ENCODE measurements at places on chromosomes 12 and 14.
A peak's percentile ranks its signal among the peaks of the same experiment; 100 is the strongest.

DNA sequence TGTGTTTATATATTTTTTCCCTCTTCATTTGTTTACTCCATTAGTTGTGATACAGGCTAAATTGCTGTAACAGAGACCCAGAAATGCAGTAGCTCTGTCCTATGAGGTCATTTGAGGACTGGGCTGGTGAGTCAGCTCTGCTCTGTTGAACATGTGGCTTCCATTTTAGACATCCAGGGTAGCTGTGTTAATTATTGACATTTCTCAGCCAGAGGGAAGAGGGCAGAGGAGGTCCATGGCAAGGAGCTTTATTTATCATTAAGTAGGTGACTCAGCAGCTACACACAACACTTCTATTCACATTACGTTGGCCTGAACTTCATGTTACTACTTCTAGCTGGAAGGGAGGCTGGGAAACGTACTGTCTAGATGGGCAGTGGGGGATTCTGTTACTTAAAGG lies 85.4 kb downstream of the PTCSC3 start:
- DNase-seq = no peak

GRCh38 chr12:121795034-121795968 lies 1.8 kb upstream of the RHOF start:
- DNase-seq = peak; percentile 81

- DNase-seq = no peak
Observed at GRCh38 chr14:101820283-101820798, 58.8 kb downstream of the PPP2R5C start.

- DNase-seq = no peak
Observed at GRCh38 chr12:7091171-7091570, 1.1 kb downstream of the C1R start.

DNA sequence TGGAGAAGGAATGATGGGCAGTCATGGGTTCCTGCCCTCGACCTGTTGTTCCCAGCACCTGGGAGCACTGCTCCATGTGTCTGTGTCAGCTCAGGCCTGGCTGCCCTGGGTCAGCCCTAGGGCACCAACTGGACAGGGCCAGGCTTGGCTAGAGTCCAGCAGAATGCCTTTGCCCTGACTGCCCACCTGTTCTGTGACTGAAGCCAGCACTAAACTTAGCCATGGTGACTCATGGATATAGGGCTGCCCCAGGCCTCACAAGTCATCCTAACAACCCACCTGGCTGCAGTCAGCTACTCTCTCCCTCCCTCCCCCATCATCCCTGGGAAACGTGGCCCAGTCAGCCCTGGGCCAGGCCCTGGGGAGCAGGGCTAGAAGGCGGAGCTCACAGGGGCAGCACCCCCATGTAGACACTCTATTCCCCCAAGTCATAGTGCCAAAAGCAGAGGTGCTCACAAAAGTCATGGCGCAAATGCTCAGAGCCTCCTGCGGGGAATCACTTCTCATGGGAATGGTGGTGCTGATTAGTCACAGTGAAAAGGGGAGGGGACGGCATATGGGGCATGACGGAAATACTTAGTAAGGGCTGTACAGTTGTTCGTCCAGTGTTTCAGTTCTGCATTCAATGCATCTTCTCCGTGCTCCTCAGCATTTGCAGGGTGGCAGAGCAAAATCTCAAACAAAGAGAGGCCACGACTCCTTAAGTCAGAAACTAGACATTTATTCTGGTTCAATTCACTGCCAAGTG lies 52.0 kb upstream of the NTF3 start:
- DNase-seq = no peak

DNA sequence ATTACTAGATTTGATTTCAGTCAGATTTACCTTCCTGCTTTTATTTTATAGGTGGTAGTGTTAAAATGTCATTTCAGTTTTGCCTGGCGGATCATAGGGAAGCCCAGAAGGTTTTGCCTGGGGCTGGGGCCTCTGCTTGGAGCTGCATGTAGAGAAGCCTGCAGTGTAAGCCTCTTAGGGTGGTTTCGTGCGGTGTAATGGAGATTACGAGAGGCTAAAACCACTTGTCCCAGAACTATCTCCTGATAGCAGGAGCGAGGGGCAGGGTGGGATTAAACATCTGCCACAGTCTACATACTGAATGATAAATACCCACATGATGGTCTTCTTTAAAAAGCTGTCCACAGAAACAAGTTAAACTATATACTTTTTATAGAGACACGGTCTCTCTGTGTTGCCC lies 35.0 kb upstream of the DICER1 start:
- no peak for DNase-seq

- no peak for DNase-seq
Observed at GRCh38 chr14:99626041-99626648, 18.8 kb upstream of the HHIPL1 start.

DNA sequence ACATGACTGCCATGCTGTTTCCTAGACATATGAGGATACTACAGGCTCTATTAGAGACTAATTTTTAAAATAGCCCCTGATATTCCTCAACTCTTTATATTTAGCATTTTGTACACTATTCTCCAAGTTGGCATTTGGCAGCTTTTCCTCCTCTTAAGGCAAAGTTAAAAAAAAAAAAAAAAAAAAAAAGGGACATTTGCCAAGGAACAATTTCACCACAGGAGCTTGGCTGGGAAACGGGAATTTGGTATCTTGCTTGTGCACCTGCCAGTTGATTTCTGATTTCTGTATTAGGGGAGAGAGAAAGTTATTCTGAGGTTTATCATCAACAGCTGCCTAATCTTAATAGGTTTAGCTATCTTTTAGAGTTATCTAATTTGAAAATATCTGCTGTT lies 87.2 kb downstream of the CAND1 start:
- no peak for DNase-seq

GRCh38 chr12:113040722-113041171 lies 15.8 kb upstream of the DTX1 start:
- no peak for DNase-seq

- no peak for DNase-seq
Observed at GRCh38 chr12:91629440-91629839, 446.8 kb upstream of the DCN start.

Data from stimulated activated CD4-positive, alpha-beta T cell treated with anti-CD3 and anti-CD28 coated beads, Interleukin-4, amount 100 ng/mL, for 48 hours (primary cell).